ENCODE measurements at places on chromosomes 1 and 21. TPM values are rescaled to one million over a fixed set of nuclear protein-coding genes. Genes with fewer than 3 reads are reported as not detected.

- no peak for DNase-seq
Observed at GRCh38 chr1:8182034-8182761, 135.7 kb upstream of the SLC45A1 start.

The KRTAP7-1 gene
- not detected for total RNA-seq

The INTS7 gene
- 6.7 TPM for total RNA-seq

DNA sequence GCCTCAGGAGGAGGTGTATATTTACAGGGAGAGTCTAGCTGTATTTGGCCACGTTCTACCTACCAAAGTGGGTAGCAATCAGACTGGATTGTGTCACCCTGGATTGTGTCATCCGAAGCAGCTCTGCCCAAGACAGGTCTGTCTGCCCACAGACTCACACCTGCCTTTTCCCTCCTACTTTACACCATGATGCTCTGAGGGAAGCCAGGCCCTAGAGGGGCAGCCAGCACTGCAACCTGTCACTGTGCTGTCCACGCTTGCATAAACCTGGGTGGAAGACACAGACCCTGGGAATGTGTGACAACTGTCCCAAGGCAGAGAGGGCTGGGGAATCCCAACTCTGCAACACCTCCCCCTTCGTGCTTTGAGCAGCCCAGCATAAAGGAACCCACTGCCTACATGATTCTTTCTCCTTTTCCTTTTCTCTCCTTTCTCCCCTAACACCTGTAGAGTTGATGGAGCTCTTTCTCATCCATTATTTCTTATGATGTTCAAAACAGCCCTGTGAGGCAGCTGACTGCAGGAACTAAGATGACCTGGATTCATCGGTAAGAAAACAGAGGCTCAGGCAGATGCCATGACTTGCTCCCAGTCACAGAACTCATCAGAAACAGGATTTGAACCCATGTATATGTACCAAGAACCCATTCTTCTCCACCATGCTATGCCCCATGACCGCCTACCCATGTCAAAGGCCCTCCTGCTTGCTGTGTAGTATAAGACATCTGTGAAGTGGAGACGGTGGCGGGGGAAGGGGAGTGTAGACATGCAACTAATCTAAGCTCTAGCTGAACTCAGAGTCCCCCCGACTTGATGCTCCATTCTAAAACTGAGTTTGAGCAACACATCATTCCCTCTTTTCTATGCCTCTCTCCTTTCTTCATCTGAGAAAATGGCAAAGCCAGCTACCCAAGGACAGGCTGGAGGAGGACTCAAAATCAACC is 55.9 kb downstream of the ITPKB start:
- no peak for DNase-seq

DNA sequence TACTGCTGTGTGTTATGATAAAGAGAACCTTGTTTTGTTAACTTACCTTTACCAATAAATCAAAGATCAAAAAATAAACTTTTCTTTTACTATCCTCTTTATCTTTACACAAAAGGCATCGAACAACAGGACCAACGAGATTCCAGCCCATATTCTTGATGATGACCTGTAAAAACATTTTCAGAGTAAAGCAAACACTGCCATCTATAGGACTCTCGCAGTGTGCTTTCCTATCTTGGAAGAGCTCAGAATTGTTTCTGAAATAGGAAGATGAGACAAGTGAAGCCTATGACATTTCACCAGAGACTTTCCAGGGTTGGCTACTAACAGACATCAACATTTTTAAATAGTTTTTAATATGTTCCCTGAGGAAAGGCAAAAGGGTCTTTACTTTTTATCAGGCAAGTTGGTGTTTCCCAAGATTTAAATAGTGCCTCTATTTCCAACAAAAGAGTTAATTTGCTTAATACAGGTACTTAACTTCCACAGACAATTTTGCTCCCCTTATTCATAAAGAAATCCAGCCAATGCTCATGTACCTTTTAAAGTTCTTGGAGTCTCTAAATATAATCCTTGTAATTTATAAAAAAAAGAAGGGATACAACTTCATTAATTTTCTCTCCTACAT is 7.3 kb downstream of the GLMN start:
- DNase-seq = no peak

The TPM3 gene
- total RNA-seq = 285 TPM

The RER1 gene
- 59.4 TPM for total RNA-seq

- no peak for DNase-seq
Observed at GRCh38 chr1:65471213-65471833, 50.9 kb downstream of the LEPR start.

Data from omental fat pad (tissue), 4 donors.